ENCODE measurements at places on chromosomes 3 and 15. TPM values are rescaled to one million over a fixed set of nuclear protein-coding genes. Genes with fewer than 3 reads are reported as not detected.
A peak's percentile ranks its signal among the peaks of the same experiment; 100 is the strongest.

DNA sequence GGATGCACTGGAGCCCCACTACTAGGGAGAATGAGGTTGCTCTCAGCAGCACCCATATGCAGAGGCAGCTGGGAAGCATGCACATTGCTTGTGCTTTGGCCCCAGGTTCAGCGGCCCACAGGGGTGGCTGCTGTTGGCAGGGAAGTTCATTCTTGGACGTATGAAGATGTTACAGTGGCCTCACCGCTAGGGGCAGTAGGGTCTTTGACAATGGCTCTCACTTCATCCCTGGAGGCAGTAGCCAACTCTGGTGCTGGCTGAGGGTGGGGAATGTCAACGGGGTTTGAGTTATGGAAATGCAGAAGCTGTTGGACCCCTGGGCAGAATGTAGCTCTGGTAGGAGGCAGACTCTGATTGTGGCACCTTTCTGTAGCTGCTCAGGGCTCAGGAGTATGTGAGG is 279.9 kb downstream of the SCAPER start:
- peak; percentile 4 for DNase-seq

- no peak for DNase-seq
These were observed 636.1 kb downstream of the NTRK3 start for GRCh38 chr15:87620393-87620792.

DNA sequence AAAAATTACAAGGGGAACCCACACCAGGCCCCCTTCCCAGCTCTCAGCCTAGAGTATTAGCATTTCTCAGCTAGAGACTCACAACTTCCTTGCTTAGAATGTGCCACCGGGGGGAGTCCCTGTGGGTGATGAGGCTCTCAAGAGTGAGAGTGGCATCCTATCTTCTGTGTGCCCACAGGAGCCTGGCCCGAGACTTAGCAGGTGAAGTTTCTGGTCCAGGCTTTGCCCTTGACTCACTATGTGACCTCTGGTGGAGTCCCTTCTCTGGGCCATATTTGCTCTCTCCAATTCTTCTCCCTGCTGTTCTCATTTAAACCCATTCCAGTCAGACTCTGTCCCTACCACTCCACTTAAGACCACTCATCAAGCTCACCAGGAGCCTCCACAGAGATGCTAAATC is 18.1 kb downstream of the CLK3 start:
- no peak for DNase-seq

- no peak for DNase-seq
These were observed 245.3 kb downstream of the DTWD1 start for GRCh38 chr15:49865925-49866757.

- DNase-seq: no peak
These were observed 50.0 kb upstream of the TBC1D23 start for GRCh38 chr3:100210772-100211135.

The RYR3 gene
- 4.4 TPM for total RNA-seq

DNA sequence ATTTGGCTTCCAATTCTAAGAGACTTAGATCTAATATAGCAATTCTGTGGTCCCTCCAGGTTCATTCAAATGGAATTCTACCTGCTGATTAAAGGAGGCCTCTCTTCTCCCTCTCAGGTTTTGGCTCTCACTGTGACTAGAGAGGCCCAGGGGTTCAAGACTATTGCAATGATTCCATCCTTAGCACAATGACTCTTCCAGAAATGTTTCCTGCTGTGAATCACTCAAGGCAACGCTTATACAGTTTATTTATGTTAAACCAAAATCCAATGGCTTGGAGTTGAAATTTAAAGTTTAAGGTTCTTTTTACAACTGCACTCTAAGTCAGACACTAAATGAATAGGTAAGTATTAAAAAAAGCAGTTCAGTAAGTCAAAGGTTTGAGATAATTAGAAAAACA is 39.9 kb downstream of the IFT57 start:
- no peak for DNase-seq

DNA sequence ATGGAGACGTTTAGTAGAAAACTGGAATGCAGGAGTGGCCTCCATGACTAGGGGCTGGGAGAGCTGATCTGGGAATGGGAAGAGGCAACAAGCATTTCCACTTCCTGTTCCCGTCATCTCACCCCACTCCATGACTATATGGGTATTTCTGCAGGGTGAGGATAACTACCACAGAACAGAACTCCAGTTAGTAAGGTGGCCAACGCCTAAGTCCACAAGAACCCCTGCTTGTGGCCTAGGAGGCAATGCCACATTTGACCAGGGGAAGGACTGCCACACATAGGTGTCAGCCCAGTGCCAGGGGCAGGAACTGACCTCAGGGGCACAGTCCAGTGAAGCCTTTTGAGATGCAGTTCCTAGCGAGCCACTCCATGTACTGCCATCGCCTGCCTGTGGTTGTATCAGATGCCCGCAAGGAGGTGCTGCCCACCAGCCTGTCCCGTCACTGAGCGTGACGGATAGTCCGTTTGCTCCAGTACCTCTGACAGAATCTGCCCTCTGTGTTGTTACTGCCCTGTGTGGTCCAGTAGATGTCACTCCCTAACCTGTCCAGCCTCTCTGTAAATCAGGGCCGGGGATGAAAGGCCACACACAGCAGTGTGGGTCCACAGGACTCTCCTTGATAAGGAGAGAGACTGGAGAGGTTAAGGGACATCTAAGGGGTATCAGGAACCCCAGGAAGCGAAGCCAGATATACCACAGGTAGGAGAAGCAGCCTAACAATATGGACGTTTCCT is 3.5 kb upstream of the MTFMT start:
- DNase-seq: peak; percentile 92

DNA sequence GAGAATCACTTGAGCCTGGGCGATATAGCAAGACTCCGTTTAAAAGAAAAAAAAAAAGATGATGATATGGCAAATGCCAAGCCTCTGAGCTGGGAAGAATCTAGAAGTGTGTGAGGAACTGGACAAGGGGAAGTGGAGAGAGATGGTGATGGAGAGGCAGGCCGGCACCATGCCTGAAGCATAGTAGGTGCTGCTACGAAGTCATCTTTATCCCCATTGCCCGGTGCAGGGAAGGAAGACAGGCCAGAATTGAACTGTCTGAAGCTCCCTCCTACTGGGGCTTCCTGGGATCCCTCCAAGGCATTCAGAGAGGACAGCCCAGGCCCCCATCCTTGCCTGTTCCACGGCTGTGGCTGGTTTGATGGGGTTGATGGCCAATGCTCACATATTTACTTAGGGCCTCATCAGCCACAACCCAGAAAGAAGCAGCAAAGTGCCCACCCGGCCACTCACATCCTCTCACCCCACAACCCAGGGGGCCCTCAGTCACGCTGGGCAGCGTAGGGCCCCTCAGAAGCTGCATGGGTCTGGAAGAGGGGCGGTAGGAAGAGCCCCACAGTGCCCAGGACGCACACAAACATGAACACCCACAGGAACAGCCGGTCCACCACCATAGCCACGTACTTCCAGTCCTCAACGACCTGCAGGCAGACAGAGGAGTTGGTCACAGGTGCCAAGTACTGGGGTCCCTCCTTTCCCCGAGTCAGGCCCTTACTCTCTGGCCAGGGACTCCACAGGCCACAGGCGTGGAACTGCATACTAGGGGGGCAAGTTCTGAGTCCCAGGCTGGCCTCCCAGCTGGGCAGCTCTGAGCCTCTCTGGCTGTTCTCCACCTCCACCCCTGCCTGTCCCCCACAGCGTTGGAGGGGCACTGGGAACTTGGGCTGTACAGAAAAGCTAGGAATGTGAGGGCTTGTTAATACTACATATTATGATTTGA is 4.1 kb upstream of the CHRNA3 start:
- DNase-seq: no peak

The HESX1 gene
- 50.6 TPM for total RNA-seq

The GOLGA6A gene
- 0.59 TPM for total RNA-seq
